ENCODE measurements at places on chromosomes 1 and 21. TPM values are rescaled to one million over a fixed set of nuclear protein-coding genes. Genes with fewer than 3 reads are reported as not detected.

METTL13 gene
- total RNA-seq: 27.4 TPM

HRNR gene
- not detected for total RNA-seq

BNIPL gene
- 0.37 TPM for total RNA-seq

SPATA1 gene
- total RNA-seq: 1.5 TPM

VCAM1 gene
- total RNA-seq: 301 TPM

LMOD1 gene
- total RNA-seq: 14.8 TPM

IGSF9 gene
- 0.93 TPM for total RNA-seq

DNA sequence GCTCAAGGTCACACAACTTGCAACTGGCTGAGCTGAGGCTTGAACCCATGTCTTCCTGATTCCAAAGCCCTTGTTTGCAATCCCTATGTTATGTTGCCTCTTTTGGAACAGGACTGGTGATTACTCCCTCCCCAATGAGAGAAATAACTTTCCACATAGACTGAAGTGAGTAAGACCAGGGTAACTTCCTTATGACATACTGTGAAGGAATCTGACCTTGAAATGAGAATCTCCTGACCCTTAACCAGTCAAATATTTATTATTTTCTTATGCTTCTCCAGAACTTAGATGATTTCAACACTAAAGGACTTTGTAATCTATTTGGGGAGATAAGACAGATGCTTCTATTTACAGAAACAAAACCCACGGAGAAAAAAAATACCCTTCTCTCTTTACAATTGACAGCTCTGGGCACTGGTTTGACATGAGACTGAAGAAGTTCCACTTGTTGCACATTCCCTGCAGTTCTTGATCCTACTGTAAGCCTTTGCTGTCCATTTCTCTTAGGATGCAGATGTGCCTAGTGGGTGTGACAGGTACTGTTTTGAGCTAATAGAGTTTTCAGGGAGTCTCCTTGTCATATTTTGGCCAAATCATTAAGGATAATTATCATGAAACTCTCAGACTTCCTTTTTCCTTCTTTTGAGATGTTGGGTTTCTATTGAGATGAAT is 3.9 kb upstream of the RPTN start:
- no peak overlapping the region for H3K27ac ChIP-seq
- no peaks in the 10 kb centered on the region for H3K27me3 ChIP-seq
- H3K4me3 ChIP-seq: no peak overlapping the region
- no peak for DNase-seq
- no peaks in the 10 kb centered on the region for H3K36me3 ChIP-seq

- H3K27ac ChIP-seq: peak within 1 kb of the TSS; percentile 91
- H3K4me1 ChIP-seq: peaks cover 47% of the 10 kb centered on the region
- no peaks in the 10 kb centered on the region for H3K27me3 ChIP-seq
- no peaks in the 10 kb centered on the region for H3K36me3 ChIP-seq
- DNase-seq: peak; percentile 92
- H3K4me3 ChIP-seq: peak within 1 kb of the TSS; percentile 80
Measured at GRCh38 chr1:202807926-202808757, at the start of gene KDM5B. Gene KDM5B (minus strand): TSS chr1:202808421. CDS start chr1:202808305, 116 bp downstream.

DNA sequence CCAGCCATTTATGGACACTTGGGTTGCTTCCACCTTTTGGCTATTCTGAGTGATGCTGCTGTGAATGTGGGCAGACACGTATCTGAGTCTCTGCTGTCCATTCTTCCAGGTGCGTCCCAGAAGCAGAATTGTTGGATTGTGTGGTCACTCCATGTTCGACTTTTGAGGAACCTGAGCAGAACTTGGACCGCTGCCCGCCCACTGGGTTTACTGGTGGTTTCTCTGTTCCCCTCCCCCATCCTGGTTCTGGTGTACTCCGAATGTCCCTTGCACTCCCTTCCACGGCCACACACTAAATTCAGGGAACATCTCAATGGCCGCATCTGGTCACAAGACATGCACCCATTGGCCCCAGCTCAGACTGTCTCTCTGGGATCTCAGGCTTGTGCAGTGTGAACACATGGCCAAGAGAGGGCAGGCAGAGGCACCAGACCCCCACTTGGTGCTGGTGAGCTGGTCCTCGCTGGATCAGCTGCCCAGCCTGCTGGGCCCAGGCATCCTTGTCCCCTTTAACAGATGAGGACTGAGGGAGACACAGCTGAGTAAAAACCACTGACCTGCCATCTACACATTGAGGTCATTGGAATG is 565.1 kb downstream of the NPHP4 start:
- no peak overlapping the region for H3K27ac ChIP-seq
- DNase-seq: no peak
- peaks cover 10% of the 10 kb centered on the region for H3K4me1 ChIP-seq

- H3K27ac ChIP-seq: no peak overlapping the region
- peaks cover 49% of the 10 kb centered on the region for H3K27me3 ChIP-seq
- no peak overlapping the region for H3K4me3 ChIP-seq
- peaks cover 17% of the 10 kb centered on the region for H3K4me1 ChIP-seq
Measured at GRCh38 chr1:31183927-31184554, 55.6 kb downstream of the NKAIN1 start.

GRCh38 chr1:68174738-68175113 is 57.6 kb downstream of the WLS start:
- no peaks in the 10 kb centered on the region for H3K27me3 ChIP-seq
- no peak overlapping the region for H3K27ac ChIP-seq
- no peak overlapping the region for H3K4me3 ChIP-seq
- no peaks in the 10 kb centered on the region for H3K4me1 ChIP-seq
- H3K36me3 ChIP-seq: no peaks in the 10 kb centered on the region

GRCh38 chr1:208040821-208041297 is 129.9 kb upstream of the CD34 start:
- H3K27ac ChIP-seq: no peak overlapping the region
- peaks cover 81% of the 10 kb centered on the region for H3K36me3 ChIP-seq
- no peaks in the 10 kb centered on the region for H3K4me1 ChIP-seq
- DNase-seq: no peak
- no peak overlapping the region for H3K4me3 ChIP-seq
- H3K27me3 ChIP-seq: no peaks in the 10 kb centered on the region

- H3K27ac ChIP-seq: no peak overlapping the region
- no peaks in the 10 kb centered on the region for H3K27me3 ChIP-seq
- no peaks in the 10 kb centered on the region for H3K36me3 ChIP-seq
- no peaks in the 10 kb centered on the region for H3K4me1 ChIP-seq
- H3K4me3 ChIP-seq: no peak overlapping the region
- DNase-seq: no peak
Measured at GRCh38 chr21:21712748-21713520, 714.7 kb downstream of the NCAM2 start.

- H3K36me3 ChIP-seq: no peaks in the 10 kb centered on the region
- H3K27ac ChIP-seq: no peak overlapping the region
- no peak for DNase-seq
- no peak overlapping the region for H3K4me3 ChIP-seq
Measured at GRCh38 chr1:93977598-93977945, 68.3 kb upstream of the GCLM start.

GRCh38 chr1:6295910-6296309 is 35.0 kb upstream of the GPR153 start:
- no peaks in the 10 kb centered on the region for H3K36me3 ChIP-seq
- H3K27ac ChIP-seq: no peak overlapping the region
- H3K27me3 ChIP-seq: no peaks in the 10 kb centered on the region
- no peak overlapping the region for H3K4me3 ChIP-seq

- peaks cover 40% of the 10 kb centered on the region for H3K36me3 ChIP-seq
- H3K27ac ChIP-seq: no peak overlapping the region
- H3K4me1 ChIP-seq: peaks cover 10% of the 10 kb centered on the region
- no peaks in the 10 kb centered on the region for H3K27me3 ChIP-seq
- no peak overlapping the region for H3K4me3 ChIP-seq
Measured at GRCh38 chr1:229645324-229645993, 19.4 kb downstream of the URB2 start.

DNA sequence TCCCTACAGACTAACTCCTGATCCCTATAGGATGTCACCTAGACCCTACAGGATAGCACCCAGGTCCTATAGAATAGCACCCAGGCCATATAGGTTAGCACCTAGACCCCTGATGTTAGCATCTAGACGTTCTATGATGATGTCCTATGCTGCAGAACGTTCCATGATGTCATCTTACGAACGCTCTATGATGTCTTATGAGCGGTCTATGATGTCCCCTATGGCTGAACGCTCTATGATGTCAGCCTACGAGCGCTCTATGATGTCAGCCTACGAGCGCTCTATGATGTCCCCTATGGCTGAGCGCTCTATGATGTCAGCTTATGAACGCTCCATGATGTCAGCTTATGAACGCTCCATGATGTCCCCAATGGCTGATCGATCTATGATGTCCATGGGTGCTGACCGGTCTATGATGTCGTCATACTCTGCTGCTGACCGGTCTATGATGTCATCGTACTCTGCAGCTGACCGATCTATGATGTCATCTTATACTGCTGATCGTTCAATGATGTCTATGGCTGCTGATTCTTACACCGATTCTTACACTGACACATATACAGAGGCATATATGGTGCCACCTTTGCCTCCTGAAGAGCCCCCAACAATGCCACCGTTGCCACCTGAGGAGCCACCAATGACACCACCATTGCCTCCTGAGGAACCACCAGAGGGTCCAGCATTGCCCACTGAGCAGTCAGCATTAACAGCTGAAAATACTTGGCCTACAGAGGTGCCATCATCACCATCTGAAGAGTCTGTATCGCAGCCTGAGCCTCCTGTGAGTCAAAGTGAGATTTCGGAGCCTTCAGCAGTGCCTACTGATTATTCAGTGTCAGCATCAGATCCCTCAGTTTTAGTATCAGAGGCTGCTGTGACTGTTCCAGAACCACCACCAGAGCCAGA is 9.5 kb downstream of the SON start:
- no peak overlapping the region for H3K27ac ChIP-seq
- H3K4me1 ChIP-seq: peaks cover 61% of the 10 kb centered on the region
- H3K36me3 ChIP-seq: peaks cover 75% of the 10 kb centered on the region
- DNase-seq: no peak

DNA sequence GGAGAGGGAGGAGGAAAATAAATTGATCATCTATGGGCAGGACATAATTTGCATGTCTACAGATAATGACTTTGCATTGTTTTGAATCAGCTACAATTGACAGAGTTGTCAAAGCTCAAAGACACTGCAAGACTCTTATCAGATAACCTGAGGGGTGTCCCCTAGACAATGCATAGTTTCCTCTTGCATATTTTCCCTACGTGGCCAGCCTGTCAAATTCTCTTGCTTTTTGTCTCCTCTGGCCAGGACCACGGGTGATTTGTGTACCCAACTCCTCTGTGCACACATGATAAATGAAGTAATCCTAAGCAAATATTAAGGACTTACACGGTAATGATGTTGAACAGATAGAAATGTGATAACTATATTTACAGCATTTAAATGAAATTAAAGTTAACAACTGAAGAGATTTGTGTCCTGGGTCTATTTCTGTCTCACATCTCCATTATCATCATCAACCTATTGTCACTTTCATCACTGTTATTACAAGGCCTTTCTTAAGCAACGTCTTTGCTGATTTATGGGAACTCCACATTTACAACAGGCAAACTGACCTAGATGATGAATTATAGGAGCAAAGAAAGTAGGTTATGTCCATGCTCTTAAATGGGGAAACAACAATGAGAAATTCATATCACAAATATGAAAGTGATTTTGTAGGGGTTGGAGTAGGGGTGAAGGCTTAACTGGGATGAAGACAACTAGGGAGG is 18.8 kb downstream of the BATF3 start:
- no peaks in the 10 kb centered on the region for H3K27me3 ChIP-seq
- no peak for DNase-seq
- peaks cover 13% of the 10 kb centered on the region for H3K4me1 ChIP-seq
- H3K27ac ChIP-seq: no peak overlapping the region

- DNase-seq: no peak
- no peaks in the 10 kb centered on the region for H3K27me3 ChIP-seq
- H3K4me1 ChIP-seq: no peaks in the 10 kb centered on the region
- H3K4me3 ChIP-seq: no peak overlapping the region
Measured at GRCh38 chr1:87647430-87648177, 318.9 kb downstream of the LMO4 start.

GRCh38 chr1:181483285-181484195 is at the start of gene CACNA1E:
Gene CACNA1E (plus strand): TSS chr1:181483517. CDS start chr1:181483745, 228 bp downstream.
- peak; percentile 78 for DNase-seq
- H3K4me3 ChIP-seq: peak within 1 kb of the TSS; percentile 63
- H3K27me3 ChIP-seq: peaks cover 80% of the 10 kb centered on the region
- no peaks in the 10 kb centered on the region for H3K36me3 ChIP-seq

DNA sequence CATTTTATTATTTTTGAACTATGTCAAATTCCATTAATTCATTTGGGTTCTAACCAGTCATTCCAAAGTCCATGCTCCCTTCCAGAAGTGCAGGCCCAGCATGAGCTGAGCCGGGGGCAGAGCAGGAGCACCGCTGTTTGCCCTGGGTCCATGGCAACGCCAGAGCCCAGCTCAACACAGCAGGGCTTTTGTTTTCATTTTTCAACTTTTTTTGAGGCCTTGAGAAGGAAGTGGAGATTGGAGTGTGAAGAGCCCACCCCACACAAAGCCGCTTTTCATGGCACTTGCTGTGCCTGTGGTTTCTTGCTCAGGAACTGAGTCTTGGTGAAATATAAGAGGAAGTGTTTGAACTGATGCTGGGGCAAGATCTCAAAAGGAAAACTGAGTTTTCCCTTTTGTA is 13.2 kb upstream of the PRMT2 start:
- H3K27ac ChIP-seq: peak overlapping the region; percentile 72
- no peak overlapping the region for H3K4me3 ChIP-seq

DNA sequence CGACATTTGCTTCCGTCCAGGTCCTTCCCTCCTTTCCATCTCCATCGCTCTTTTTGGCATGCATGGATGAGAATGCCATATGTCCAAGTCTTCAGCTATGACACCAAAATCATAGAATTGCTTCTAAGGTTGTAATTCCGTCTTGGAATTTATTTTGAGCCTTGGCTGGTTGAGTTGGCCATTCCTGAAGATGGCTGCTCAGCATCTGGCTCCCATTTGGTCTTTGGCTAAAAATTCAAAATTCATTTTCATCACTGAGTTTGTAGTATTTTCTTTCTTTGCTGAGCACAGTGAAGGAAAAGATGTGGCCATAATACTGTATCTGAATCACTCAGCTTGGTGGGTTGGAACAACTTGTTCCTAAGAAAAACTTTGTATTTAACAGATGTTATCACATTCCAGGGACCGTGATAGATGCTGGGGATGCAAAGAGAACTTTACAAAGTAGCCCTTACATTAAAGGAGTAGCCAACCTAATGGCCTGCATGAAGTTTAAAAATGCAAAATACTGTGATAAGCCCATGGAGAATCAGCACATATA is 15.6 kb downstream of the JUN start:
- no peaks in the 10 kb centered on the region for H3K27me3 ChIP-seq
- no peak overlapping the region for H3K4me3 ChIP-seq
- no peak overlapping the region for H3K27ac ChIP-seq
- H3K36me3 ChIP-seq: no peaks in the 10 kb centered on the region

DNA sequence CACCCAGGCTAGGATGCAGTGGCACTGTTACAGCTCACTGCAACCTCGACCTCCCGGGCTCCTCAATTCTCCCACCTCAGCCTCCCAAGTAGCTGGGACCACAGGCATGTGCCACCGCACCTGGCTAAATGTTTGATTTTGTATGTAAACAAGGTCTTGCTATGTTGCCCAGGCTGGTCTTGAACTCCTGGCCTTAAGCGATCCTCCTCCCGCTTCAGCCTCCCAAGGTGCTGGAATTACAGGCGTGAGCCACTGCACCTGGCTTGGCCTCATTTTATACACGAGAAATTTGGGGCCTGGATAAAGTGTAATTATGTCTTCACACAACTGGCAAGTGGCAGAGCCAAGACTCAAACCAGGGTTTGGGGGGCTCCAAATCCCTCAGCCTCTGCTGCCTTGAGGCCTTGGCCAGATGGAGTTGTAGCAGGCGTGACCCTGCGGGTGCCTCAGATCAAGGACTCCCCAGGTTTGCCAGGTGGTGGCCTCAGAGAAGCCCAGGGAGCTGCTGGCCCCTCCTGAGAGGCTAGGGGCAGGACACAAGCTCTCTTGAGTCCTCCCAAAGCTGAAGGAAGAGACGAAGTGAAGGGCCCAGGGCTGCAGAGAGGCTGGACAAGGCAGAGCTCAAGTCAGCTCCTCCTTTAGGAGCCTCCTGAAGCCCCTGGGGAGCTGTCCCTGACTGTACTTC is 61.7 kb downstream of the MDM4 start:
- DNase-seq: no peak
- peaks cover 15% of the 10 kb centered on the region for H3K4me1 ChIP-seq
- no peak overlapping the region for H3K4me3 ChIP-seq
- peak overlapping the region; percentile 67 for H3K27ac ChIP-seq

Measured in spleen (tissue), 13 donors.